ENCODE measurements at places on chromosomes 4 and X.
A peak's percentile ranks its signal among the peaks of the same experiment; 100 is the strongest.

- DNase-seq = no peak
Measured at GRCh38 chrX:119655125-119655524, 37.8 kb downstream of the SEPTIN6 start.

DNA sequence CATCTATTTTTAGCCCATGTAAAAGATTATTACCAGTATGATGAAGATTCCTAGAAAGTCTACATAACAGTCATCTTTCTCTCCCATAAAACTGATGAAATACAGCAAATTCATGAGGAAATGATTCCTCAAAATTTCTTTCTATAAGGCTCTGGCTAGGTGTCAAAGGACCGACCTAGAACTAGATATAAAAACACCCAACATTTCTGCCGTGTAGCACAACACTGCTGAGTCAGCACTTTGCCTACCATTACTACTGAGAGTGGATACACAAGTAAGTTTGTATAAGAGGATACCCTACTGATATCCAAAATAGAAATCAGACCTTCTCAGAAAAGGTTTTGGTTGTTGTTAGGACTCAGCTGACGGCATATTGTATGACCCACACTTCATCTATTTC, 24.7 kb downstream of the TMEM47 start:
- DNase-seq = no peak

DNA sequence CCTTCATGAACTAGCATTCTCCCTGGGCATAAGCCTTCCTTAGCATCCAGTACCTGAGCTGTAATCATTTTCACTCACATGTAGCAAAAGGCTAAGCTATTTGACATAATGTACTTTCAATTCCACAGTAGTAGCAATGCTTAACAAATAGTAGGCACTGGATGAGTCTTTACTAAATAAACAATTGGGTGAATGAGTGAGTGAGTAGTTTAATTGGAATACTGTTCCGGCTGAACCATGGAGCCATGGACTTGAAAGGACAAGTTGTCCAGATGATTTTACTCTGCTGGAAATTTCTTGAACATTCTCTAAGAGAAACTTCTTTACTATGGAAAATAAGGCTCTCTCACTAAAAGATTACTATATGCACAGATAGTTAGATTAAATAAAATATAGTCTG, 159.3 kb downstream of the FAM47B start:
- no peak for DNase-seq

GRCh38 chr4:122930862-122931261, 8.5 kb upstream of the NUDT6 start:
- DNase-seq = no peak

GRCh38 chrX:134236626-134237614, at the start of gene CCDC160:
Gene CCDC160, plus strand, starts transcription at chrX:134237182. Its CDS starts 7,619 bp downstream, at chrX:134244801.
- DNase-seq = no peak

DNA sequence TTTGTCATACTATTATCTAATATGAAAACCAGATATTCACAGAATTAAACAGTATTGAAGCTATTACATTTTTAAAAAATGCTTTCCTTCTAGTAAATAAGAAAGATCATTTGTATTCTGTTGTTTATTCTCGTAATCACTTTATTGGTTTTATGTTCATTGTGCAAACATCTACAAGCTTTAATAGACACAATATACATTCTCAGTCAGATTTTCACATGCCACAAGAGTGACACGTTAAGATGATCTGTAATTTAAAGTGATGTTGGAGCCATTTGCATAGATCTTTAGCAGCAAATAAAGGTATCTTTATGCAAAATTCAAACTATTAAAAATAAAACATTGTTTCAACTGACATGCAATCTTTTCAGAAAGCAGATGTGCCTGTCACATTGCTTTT, 469.9 kb downstream of the PCDH11X start:
- DNase-seq = no peak

DNA sequence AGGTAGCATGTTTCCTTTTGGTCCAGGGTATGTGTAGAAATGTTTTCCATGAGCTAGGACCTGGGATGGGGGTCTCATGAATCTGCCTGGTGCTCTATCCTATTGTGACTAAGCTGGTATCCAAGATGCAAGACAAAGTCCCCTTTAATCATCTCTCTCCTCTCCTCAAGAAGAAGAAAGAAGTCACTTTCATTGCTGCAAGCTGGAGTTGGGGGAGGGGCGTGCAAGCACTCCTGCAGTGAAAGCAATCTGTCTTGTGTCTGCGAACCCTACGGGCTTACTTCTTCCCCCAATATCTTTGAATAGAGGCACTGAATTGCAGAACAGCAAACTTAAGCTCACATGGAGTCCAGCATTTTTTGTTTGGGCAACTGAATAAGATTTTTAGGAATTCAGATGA, 27.2 kb upstream of the GRPR start:
- no peak for DNase-seq

DNA sequence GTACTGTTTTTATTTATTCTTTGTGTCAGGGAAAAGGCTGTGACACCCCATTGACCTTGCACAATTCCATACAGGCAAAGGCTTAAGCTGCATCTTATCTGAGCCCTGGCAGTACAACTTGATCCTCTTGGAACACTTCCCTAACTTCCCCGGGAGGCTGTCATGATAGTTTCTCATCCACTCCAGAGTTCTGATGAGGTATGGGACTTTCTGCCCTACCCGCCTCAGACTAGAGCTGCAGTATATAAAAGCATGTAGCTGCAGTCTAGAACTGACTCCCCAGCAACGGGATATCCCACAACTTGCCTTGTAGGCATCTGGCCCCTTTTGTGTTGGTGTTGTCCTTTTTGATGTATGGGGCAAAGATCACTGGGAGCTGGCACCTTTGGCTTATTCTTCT, 72.7 kb downstream of the FNIP2 start:
- DNase-seq = no peak

DNA sequence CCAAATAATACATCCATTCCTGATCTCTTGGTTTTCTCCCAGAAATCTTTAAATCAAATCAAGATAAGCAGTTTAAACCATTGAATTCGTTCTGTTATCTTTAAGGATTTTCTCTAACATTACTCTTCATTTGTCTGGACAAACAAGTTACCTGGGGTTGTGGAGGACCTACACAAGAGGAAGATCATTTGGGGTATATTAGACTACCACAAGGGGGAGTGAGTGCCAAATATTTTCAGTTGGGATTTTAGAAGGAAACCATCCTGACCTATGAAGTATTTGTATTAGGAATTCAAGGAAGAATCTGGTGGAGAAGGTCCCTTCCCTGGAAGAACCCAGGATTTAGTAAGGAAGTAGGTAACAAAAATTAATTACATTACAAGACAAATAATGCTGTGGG, 12.0 kb upstream of the DCHS2 start:
- DNase-seq = no peak

DNA sequence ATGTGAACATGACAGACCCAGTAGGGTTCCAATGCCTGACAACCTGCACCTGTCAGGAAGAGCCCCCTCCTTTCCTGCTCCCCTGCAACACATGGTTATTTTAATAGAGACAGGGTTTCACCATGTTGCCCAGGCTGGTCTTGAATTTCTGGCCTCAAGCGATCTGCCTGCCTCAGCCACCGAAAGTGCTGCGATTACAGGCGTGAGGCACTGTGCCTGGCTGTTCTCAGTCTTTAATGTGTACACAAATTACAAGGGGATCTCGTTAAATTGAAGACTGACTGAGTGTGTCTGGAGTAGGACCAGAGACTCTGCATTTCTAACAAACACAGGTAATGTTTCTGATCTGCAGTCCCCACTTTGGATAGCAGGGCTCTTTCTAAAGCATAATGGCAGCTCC, 55.4 kb downstream of the NPNT start:
- DNase-seq = no peak

- no peak for DNase-seq
Measured at GRCh38 chrX:56728321-56728720, 722 bp upstream of the NBDY start.

- no peak for DNase-seq
Measured at GRCh38 chrX:48478806-48479205, 2.8 kb downstream of the FTSJ1 start.

DNA sequence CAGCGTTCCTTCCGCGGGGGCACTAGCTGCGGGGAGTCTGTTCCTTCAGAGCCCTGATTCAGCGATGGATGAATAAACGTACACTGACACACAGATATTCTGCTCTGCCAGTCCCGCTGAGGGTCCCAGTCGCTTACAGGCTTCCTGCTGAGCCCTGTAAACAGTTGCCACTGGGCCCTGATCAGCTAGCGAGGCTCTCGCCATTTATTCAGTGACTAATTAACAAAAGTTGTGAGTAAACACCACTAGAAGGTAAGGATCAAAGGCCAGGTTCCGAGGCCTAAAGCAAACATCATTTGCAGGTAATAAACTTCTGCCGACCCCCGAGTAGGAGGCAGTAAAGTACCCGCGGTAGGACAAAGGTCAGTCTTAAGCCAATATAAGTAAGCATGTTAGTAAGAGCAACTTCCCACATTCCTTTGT, 442.6 kb upstream of the GALNT7 start:
- DNase-seq = no peak

GRCh38 chr4:142875117-142875516, 29.0 kb upstream of the INPP4B start:
- DNase-seq = no peak

- no peak for DNase-seq
Measured at GRCh38 chr4:58477513-58477912, 1367.3 kb upstream of the IGFBP7 start.

- DNase-seq = no peak
Measured at GRCh38 chrX:104430742-104431119, 135.3 kb upstream of the IL1RAPL2 start.

GRCh38 chrX:100408713-100409609, 1.1 kb downstream of the PCDH19 start:
- DNase-seq = no peak

DNA sequence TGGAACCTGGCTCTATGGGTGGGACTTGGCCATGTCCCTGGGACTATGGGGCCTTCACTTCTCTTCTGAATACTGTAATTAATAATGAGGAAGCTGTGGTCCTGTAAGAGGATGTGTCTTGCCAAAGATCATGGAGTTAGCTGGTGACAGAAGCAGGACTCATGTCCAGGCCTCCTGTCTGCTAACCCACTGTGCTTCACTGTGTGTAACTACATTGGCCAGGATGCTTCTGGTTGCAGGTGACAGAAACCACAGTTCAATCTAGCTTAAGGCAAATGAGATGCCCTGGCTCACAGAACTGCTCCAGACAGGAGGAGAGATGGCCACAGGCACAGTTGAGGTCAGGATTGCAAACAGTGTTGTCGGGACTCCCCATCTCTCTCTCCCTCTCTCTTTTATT, 3.1 kb downstream of the MTMR1 start:
- DNase-seq = no peak

- DNase-seq = no peak
Measured at GRCh38 chr4:5213087-5213595, 161.9 kb downstream of the STK32B start.

- no peak for DNase-seq
Measured at GRCh38 chr4:6674500-6675149, 19.1 kb upstream of the S100P start.

- peak; percentile 68 for DNase-seq
Measured at GRCh38 chr4:109434007-109434971, 674 bp downstream of the SEC24B start.

DNA sequence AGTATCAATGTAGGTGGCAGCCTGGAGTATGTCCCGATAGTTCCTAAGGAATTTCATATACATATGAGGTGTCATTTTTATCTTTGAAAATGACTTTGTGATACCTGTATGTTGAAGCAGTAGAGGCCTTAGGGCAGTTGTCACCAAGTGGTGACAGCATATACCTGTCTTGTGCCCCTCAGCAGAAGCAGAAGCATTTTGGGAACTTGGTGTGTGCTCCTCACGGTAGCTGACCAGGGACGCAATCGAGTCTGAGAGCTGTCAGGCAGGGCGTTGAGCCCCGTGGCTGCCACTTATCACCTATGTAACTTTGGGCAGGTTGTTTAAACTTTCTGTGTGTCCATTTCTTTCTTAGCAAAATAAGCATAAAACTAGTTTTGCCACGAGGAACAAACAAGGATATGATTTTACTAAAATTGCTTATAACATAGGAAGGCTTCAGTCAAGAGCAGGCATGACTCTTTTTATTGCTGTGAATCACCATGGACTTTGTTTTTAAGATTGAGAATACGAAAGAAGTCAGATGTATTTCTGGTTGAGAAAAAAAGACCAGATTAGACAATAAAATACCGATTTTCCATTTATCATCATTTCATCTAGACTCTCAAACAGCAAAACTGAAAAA, 161.5 kb downstream of the CPE start:
- DNase-seq = no peak

DNA sequence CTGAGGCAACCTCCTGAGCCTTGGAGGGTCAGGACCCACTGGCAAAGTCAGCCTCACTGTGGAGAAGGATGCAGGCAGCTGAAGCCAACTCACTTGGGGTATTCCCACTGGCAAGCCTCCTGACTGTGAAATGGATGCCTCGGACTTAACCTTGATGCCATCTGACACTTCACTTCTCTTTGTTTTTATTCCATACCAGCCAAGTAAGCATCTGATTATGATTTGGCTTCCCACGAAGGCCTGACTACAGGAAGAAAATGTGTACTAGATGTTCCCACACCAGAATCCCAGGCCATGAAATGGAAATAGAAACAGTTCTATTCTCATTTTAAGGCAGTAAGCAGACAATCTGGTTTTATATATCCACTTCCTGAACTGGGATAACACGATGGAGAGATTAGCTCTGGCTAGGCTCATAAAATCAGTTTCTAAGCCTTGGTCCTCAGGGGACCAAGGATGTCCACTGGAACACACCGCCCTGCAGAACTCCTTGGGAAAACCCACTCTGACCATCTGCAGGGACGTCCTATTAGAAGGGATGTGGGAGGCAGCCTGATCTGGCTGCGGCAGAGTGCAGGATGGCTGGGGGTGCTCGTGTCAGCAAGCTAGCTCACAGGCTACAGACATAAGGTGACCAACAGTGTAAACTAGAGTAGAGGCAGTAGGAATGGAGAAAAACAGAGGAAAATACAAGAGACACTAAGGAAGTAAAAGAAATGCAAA, 89.3 kb downstream of the TSPAN5 start:
- DNase-seq = no peak

GRCh38 chrX:39439906-39440798, 638.9 kb downstream of the MID1IP1 start:
- DNase-seq = peak; percentile 49

DNA sequence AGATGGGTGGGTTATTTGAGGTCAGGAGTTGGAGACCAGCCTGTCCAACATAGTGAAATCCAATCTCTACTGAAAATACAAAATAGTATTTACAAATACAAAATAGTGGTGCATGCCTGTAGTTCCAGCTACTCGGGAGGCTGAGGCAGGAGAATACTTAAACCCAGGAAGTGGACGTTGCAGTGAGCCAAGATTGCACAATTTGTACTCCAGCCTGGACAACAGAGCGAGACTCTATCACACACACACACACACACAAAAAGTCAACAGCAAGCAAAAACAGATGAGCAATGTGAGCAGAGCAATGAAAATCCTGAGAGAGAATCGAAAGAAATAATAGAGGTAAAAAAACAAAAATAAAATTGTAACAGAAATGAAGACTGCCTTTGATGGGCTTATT, 168.8 kb downstream of the PCDH18 start:
- DNase-seq = no peak

DNA sequence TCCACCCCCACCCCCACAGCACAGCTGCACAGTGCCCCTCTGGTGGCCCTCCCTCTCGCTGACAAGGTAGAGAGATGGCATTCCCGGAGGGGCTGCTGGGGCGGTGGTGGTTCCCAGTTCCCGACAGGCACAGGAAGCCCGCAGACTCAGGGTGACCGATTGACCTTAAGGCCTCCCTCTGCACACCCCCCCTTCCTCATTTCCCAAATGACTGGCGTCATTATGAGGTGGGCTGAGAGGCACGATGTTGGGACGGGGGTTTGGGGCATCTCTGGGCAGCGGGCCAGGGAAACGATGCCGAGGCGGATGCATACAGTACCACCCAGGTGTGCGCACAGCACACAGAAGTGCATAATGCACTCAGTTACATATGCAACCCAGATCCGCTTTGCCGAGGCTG, 3.5 kb upstream of the TIMP1 start:
- no peak for DNase-seq

GRCh38 chr4:186878203-186878776, 154.6 kb upstream of the FAT1 start:
- no peak for DNase-seq
